ENCODE measurements at places on chromosomes 5 and 9. TPM values are rescaled to one million over a fixed set of nuclear protein-coding genes. Genes with fewer than 3 reads are reported as not detected.

The RLN1 gene
- total RNA-seq: not detected

The FAM221B gene
- total RNA-seq: not detected

The PIP5KL1 gene
- total RNA-seq: 0.40 TPM

The CTXN3 gene
- total RNA-seq: not detected

GRCh38 chr5:79771387-79771786 lies 81.8 kb downstream of the CMYA5 start:
- no peak for DNase-seq

GRCh38 chr9:16289639-16290038 lies 580.8 kb downstream of the BNC2 start:
- DNase-seq: no peak

DNA sequence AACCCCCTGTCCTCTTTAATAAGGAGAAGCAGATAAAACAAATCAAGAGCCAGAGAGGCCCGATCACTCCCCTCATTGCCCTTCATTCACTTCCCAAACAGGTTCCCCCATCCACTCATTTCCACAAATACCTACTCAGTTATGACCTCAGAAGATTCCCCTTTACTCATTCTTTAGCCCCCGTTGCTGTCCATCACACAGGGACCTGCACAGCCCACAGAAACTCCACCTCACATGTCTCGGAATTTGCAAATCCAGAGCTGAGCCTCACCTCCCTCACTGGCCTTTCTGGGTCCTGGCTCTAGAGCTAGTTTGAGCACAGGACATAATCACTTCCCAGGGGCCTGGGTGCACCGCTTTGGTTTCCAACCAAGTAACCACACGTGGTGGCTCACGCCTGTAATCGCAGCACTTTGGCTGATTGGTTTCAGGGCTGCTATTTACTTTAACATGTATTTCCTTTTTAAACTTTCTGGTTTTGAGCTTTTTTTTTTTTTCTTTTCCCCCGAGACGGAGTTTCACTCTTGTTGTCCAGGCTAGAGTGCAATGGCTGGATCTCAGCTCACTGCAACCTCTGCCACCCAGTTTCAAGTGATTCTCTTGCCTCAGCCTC lies 17.8 kb downstream of the ATP6V0E1 start:
- DNase-seq: peak; percentile 32

DNA sequence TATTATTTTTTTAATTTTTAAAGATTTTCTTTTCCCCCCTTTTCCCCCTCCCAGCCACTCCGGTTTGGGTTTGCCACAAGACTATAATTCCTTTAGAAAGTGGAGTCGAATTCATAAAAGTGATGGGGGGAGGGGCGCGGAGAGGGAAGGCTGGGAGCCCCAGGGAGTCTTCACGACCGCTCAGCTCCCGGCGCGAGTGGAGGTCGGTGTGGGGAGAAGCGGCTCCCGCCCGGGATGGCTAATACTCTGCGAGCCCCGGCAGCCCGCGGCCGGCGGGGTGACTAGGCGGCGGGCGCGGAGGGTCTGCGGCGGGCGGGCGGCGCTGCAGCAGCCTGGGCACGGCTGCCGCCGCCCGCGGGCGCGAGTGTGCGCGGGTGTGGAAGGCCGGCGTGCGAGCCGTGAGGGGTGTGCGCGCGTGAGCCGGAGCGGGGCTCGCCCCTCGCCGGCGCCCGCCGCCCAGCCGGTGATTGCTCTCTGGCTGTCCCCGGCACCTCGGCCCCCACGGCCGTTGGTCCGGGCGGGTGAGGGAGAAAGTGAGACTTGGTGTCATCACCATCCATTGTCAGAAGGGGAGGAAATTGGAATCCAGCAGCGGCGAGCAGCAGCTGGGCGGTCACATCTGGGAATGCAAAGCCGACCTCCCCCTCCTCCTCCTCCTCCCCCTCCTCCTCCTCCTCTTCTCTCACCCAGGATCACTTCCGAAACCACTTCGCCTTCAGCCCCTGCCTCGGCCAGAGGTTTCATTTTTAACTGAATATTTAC lies at the start of gene PARP8:
PARP8 (plus strand) TSS at position 377 of the 762 bp plus-strand sequence. CDS start 459 bp downstream, outside the sequence.
- peak; percentile 58 for DNase-seq

DNA sequence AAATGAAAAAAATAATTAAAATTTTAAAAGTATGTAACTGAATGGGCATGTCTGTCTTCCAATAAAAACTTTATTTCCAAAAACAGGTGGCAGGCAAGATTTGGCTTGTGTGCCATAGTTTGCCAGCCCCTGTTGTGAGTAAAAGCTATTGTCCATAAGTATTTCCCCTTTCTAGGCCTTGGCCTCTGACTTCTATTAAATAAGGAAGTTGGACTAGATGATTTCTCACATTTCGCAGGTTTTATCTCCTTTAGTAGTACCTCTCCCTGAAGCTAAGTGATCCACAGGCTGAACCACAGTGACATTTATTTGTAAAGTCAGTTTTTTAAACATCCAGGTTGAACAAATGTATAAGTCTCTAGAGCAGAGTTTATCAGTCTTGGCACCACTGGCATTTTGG lies 41.3 kb downstream of the RECK start:
- no peak for DNase-seq
